Left renal pelvis (tissue), 4 donors: ENCODE measurements at places on chromosomes 7 and 10. TPM values are rescaled to one million over a fixed set of nuclear protein-coding genes. Genes with fewer than 3 reads are reported as not detected.

GHRHR gene
- not detected for polyA plus RNA-seq

LRIT1 gene
- polyA plus RNA-seq, result not detected

CALN1 gene
- polyA plus RNA-seq, result 0.92 TPM

FERD3L gene
- not detected for polyA plus RNA-seq

PLXDC2 gene
- polyA plus RNA-seq, result 29.1 TPM

PAXIP1 gene
- polyA plus RNA-seq, result 26.3 TPM

HOXA3 gene
- 40.8 TPM for polyA plus RNA-seq

ANKRD61 gene
- 1.4 TPM for polyA plus RNA-seq

PRKAR2B gene
- 21.1 TPM for polyA plus RNA-seq

GRCh38 chr7:94513565-94513860, 3.9 kb downstream of the CASD1 start:
- no peak for DNase-seq

DNA sequence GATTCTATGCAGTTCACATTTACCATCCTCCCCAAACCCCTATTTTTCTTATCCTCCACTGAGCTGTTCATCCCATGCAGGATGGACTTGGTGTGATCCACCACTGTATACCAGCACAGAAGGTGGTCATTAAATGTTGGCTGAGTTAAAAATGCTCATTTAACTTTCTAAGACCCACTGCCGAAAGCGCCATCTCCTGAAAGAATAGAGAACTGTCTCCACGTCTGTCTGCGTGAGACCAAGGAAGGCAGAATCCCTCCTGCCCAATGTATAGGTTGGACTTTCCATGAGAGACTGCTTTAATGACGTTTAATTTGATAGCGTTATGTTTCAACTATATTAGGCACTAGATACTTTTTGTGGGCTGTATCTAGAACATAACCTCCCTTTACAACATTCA, 124.3 kb downstream of the GPAM start:
- DNase-seq, result no peak

DNA sequence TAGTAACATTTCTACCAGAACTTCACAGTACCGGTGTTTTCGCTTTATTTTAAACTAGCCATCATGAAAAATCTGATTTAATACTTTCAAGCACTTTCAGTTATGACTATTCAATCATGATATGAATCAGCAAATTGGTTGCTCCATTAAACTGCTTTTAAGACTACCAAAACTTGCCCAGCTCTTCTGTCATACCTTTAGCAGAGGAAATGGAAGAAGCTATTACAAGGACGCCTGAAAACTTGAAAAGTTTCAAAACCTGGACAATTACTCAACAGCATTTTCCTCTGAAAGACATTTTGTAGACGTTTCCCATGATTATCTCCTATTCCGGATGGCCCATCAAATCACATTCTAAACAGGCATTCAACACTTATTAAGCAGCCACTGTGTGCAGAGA, 2.0 kb downstream of the JAZF1 start:
- DNase-seq, result no peak

GRCh38 chr7:28533267-28533666, 120.9 kb downstream of the CREB5 start:
- no peak for DNase-seq

DNA sequence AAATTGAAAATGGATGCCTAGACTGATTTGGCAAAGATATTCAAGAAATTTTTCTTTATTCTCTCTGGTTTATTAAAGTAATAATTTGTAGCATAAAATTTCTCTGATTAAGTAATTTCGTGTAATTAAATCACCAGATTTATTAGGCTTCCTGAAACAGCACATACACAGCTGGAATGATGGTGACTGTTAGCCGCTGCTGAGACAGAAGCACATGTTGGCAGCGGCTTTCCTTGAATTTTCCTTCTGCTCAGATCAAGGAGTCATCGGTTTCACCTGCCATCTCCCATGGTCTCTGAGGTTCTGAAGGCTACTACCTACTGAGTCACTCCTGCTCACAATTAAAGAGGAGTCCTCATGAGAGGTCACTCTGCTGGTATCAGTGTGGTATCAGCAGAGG, 101.5 kb downstream of the GFRA1 start:
- DNase-seq, result no peak

- DNase-seq, result no peak
These were observed 86.3 kb downstream of the OAT start for GRCh38 chr10:124332426-124332825.

DNA sequence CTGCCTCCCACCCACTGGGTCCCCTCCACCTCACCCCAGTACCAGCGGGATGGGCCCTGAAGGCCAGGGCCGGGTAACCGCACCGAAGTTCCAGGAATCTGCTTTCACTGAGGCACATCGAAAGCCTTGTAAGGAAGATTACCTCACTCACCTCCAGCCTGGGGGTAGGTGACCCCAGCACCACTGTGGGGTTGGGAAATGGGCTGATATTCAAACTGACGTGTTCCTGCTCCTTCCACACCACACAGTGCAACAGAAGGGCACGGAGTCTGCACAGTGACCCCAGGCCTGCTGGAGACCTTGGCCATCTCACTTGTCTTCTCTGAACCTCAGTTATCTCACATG, 29.8 kb downstream of the NPS start:
- DNase-seq, result no peak

DNA sequence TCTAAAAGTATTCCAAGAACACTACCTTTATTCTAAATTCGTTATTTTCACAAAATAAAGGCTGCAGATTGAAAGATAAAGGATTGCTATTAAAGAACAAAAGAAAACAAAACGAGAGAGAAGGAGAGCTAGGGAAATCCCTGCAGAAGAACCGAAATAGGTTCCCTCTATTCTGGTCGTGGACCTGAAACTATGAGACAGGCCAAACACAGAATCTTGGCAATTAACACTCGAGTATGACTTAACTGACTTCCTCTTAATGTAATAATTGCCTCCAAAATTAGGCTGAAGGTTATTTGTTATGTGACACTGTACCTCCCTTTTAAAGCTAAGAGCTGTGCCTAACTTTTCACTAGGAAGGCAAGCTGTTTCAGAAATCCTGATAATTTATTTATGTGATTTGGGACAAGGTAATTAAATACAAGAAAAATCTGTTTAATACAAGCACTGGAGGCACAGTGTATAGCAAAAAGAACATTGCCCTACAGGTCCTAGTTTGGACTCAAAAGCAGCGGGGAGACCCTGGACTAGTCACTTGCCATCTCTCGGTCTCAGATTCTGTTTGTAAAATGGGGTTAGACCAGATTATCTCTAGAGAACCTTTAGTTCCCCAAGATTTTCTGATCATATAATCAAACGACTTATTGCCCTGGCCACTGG, 11.6 kb downstream of the NAMPT start:
- DNase-seq, result no peak

- no peak for DNase-seq
These were observed 3.0 kb upstream of the NANOS1 start for GRCh38 chr10:119026301-119027110.

DNA sequence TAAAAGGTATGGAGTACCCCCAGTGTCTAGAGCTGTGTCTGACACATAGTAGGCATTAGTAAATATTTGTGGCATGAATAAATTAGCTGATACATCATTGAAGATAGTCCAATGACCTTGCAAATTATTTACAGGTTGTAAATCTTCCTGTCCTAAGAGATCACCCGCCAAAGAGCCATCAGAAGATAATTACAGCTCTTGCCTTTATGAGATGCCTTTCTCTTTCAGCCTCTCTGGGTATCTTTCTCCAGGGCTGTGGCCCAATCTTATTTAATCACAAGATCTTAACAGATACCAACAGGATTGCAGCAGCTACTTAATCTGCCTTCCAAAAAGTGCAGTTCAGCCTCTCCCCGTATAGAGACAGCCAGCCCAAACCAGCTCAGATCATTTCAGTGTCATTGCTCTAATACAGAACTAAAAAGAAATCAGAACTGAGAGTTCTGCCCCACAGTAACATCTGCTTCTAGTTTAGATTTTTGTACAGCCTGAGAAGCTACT, 41.5 kb downstream of the MYOF start:
- no peak for DNase-seq

- DNase-seq, result no peak
These were observed 24.3 kb upstream of the ACSL5 start for GRCh38 chr10:112349521-112350085.

DNA sequence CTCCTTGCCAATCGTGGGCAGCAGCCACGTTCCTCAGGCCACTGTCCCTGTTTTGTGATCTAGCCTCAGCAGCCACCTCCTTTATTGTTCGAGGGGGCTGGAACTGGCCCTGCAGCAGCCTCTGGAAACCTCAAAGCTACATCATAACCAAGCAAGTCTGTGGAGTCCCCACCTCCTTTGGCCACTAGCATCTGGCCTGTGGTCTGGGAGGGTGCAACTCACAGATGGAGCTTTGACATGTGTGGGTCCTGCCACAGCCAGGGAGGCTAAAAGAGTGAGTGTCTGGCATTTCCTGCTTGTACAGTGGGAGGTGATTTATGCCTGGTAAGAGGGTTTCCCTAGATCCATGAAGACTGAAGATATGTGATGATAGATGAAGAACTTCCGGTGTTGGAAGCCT, 32.3 kb upstream of the NUB1 start:
- no peak for DNase-seq

GRCh38 chr7:57651006-57651405, 201.0 kb downstream of the ZNF716 start:
- no peak for DNase-seq

- DNase-seq, result no peak
These were observed 11.0 kb downstream of the GLCCI1 start for GRCh38 chr7:7979558-7979957.

- peak; percentile 41 for DNase-seq
These were observed 10.4 kb upstream of the USP54 start for GRCh38 chr10:73601486-73601921.

DNA sequence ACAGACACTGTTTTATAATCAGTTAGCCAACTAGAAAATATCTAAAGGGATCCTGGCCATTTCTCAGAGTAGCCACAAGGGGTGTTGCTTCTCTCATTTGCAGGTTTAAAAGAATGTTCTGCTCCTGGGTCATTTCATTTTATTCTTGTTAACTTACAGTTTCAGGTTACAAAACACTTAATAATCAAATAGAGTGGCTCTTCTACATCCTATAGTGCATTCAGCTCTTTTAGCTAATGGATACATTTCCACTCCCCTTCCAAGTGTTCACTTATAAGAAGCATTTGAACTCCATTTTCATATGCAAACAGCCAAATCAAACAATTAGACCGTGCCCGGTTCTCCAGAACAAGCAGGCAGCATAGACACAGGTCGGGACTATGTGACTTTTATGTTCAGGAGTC, 117.5 kb downstream of the TRIL start:
- no peak for DNase-seq

DNA sequence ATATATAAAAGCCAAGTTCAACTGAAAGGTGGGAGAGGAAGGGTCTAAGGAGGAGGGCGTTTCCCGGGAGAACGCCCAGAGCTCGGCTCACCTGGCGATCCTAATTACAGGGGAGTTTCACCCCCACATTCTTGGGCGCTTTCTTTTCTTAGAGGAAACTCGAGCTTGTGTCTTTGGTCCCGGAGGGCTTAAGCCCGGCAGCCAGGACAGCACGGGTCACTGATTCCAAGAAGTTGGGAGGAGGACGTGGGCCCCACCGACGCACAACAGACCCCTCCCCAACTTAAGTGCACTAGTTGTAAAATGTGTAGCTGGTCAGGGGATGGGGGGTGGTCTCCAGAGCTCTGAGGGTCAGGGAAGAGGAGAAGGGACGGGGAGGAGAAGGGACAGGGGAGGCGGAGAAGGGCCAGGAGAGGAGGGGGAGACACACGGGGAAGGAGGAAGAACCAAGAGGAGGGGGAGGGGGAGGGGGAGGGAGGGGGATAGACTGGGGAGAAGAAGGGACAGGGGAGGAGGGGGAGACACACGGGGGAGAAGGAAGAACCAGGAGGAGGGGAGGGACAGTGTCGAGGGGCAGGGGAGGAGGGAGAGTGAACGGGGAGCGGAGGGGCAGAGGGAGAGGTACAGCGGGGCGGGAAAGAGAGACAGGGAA, 874 bp downstream of the BAIAP2L1 start:
- no peak for DNase-seq

GRCh38 chr10:131730771-131731497, 169.9 kb upstream of the PPP2R2D start:
- DNase-seq, result no peak

DNA sequence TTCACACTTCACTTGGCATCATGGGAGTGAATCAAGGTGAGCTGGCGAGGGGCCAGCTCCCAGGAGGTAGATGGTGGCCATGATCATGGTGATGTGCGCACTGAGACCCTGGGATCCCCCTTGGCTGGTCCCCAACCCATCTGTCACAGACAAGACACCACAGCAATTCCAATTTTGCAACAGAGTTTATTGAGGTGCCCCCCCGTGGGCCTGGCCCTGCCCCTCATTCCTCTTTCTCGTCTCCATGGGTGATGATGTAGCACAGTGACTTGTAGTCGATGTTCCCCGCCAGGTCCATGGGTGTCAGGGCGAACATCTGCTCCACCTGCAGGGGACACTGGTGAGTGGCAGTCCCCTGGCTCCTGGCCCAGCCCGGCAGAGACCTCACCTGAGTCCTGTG, 2.4 kb downstream of the MYL7 start:
- no peak for DNase-seq

- DNase-seq, result no peak
These were observed 4.4 kb upstream of the ITGB8 start for GRCh38 chr7:20326342-20326741.

- DNase-seq, result no peak
These were observed 93.7 kb downstream of the ELAPOR2 start for GRCh38 chr7:86965727-86966120.

GRCh38 chr10:88017781-88018180, 154.4 kb downstream of the PTEN start:
- DNase-seq, result no peak

DNA sequence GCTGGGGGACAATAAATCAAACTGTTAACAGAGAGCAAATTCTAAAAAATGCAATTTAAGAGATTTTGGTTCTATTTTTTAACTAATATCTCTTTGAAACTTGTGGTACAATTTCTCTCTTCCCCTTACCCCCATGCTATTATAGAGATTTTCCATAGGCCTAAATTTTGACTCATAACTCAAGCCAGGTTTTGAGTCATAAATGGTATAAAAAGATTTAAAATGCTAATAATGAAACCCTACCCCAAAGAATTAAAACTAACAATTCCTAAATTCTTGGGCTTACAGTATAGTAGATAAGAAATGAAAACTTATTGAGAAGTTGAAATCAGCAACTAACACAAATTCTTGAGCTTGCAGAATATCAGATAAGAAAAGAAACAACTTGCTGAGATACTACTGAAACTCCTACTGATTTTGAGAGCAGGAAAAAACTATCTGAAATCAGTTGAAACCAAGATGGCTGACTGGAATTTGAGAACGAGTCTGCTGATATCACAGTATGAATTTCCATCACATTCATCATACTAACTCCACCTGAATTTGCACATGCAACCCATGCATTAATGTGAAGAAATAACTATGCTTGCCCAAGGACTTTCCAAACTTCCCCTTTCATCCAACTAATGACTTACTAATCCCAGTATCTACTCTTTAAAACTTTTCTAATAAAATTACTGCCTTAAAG, 36.3 kb downstream of the POT1 start:
- no peak for DNase-seq

DNA sequence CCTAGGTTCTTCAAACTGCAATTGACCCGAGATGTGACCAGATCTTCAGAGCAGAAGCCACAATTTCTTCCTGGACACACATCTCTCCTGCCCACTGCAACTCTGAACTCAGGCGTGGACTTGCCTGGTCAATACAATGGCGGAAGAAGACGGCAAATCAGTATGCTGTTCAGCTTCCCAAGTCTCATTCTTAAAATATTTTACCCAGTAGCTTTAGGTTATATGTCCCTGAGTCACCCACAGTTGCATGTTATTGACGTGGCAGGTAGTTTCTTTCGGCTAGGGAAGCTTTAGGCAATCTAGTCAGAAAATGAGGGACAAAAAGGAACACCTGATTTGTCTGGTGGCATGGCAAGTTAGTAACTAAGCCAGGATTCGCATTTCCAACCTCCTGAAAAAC, 22.5 kb downstream of the CEP41 start:
- DNase-seq, result no peak
